ENCODE measurements at places on chromosomes 4 and X.
A peak's percentile ranks its signal among the peaks of the same experiment; 100 is the strongest.

DNA sequence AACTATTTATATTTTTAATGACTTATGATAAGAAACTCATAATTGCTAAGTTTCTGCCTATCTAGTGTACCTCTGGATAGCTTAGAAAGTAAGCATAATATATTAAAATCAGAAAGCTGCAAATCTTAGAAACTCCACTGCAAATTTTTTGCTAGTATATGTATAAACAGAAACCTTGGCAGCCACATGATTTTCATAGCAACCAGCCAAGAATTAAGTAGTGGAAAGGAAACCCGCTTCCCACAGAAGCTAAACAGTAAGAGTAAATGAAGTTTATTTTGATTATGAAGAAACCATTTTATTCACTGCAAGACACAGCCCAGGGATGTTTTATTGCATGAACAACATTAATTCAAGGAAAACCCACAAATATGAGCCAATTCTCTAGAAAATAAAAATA lies 872.5 kb upstream of the ADGRL3 start:
- DNase-seq = no peak

- DNase-seq = no peak
These were observed 330.9 kb downstream of the SPOCK3 start for GRCh38 chr4:166903408-166903807.

DNA sequence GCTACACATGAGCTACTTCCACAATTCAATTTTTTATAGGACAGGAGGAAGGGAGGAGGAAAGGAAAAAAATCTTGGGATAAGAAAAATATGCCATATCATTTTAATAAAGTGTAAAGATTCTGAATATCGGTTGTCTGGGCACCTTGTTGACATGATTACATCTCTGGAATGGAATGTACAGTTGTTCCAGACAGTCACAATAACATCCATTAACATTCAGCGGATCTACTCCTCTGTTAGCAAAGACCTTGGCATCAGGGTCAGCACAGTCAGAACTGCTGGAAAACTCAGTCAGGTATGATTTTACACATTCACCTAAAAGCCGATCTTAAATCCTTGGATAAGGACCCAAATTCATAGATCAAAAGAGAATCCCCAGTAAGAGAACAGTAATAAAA lies 85.4 kb upstream of the ARMCX2 start:
- no peak for DNase-seq

DNA sequence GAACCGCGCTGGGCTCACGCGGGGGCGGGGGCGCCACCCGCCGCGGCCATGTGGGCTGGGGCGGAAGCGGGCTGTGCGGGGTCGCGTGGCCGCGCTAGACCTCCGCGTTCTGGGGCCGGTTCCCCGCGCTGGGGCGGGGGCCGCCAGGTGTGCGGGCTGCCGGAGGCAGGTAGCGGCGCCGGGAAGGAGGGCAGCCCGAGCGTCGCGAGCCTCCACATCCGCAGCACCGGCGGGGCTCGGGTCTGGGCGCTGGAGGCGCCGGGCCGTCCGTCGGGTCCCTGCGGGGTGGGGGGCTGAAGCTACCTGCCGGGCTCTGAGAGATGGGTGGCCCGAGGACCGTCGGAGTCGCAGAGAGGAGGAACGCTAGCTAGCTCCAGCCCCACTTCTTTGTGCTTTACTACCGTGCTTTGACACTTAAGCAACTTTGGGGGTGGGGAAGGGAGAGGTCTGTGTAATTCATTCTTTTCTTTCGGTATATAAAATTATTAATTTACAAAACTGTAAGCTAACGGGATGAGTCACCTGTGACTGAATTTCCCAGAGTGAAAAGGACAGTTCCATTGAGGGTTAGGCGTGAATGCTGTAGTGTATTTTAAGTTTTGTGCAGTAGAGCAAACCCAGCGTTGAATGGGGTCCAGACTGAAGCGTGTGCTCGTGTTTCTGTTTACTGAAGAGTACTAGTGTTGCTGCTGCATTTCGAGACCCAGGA lies 689 bp downstream of the METAP1 start:
- DNase-seq = peak; percentile 1

GRCh38 chr4:66929748-66930147 lies 615.6 kb downstream of the CENPC start:
- no peak for DNase-seq

DNA sequence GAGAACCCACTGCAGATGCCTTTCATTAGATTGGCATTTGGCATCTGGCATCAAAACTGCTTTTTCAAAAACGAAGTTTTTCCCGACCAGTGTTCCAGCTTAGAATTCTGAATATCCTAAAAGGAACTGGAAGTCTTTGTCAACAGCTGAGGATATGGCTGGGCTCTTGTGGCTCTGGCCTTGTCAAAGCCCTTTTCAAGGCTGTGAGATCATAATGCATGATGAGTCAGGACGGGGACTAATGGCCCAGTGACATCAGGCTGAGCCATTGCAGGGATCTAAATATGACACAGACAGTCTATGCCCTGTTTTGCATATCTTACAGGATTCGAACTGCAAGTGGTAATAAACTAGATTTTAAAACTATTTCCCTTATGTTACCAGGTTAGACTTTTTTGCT lies 306.4 kb downstream of the PTTG2 start:
- DNase-seq = no peak
